ENCODE measurements at places on chromosomes 4 and X.

DNA sequence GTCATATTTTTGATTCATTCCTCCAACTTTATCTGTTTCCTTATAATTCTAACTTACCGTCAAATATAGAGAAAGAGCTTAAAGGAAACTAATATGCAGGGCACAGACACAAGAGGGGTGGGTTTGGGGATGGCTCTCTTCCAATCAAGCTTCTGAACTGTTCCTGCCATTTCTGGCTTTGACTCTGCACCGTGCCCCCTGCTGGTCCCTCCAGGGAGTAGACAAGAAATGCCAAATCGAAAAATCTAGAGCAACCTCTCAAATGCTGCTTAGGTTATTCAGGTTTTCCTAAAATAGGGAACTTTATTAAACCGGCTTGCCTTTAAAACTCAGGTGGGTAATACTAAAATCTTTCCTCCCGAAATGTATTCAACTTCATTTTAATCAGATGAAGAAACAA is 39.8 kb upstream of the VCX3A start:
- no peak for DNase-seq

GRCh38 chr4:159051245-159052071 is 51.4 kb upstream of the RAPGEF2 start:
- DNase-seq = no peak

GRCh38 chr4:55604996-55605395 is 13.0 kb upstream of the PDCL2 start:
- no peak for DNase-seq

DNA sequence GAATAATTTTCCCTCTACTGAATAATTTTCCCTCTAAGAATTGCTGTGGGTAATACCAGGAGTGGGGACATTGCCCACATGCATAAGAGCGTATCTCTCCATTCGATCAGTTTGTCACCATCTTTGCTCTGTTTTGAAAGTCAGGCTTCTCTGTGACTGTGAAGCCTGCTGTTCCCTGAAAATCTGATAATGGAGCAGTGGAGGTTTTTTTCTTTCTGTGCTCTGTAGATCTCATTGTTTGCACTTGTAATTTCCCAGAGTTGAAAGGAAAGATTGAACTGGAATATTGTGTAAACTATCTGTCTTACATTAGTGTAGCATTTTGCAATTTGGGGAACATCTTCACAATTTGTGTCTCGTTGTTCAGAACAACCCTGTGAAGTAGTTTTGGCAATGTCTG is 4.3 kb downstream of the ZXDB start:
- no peak for DNase-seq

GRCh38 chr4:93409035-93409434 is 419.5 kb upstream of the ATOH1 start:
- DNase-seq = no peak
